ENCODE measurements at places on chromosomes 2 and 18. TPM values are rescaled to one million over a fixed set of nuclear protein-coding genes. Genes with fewer than 3 reads are reported as not detected.

SIGLEC15 gene
- total RNA-seq: 0.41 TPM

ZFP36L2 gene
- total RNA-seq: 88.2 TPM

STAMBP gene
- total RNA-seq: 20.3 TPM

CHN1 gene
- 19.0 TPM for total RNA-seq

ZSWIM2 gene
- not detected for total RNA-seq

THSD7B gene
- total RNA-seq: 6.5 TPM

GBX2 gene
- total RNA-seq: 0.35 TPM

TTC39C gene
- total RNA-seq: 10.0 TPM

PDE1A gene
- 23.6 TPM for total RNA-seq

SIX3 gene
- total RNA-seq: not detected

HADHA gene
- 131 TPM for total RNA-seq

RIT2 gene
- 0.35 TPM for total RNA-seq

SERPINB4 gene
- total RNA-seq: not detected

All from metanephros (tissue), 2 donors.